ENCODE measurements at places on chromosomes 6 and 20.

DNA sequence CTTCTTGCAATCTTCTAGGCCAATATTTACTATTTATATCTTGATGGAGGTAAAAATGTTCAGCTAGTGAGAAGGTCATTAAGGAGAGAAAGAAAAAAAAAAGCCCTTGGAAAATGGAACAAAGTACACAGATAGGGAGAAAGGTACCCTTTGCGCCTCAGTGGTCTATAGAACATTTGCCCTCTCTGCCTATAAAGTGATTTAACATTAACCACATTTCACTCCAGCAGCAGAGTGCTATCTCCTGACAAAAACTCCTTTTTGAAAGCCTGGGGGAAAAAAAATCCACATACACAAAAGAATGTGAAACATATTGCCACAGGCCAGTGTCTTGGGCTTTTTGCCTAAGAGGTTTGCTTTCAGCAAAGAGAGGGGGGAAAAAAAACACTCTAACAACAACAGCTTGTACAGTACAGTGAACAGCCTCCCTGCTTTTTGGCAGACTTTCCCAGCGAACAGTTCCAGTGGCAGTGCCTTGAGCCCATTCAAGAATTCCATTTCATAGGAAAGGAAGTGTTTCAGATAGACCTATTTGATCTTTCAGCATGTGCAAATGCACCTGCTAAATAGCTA, 695 bp downstream of the ARHGAP18 start:
- DNase-seq: no peak

DNA sequence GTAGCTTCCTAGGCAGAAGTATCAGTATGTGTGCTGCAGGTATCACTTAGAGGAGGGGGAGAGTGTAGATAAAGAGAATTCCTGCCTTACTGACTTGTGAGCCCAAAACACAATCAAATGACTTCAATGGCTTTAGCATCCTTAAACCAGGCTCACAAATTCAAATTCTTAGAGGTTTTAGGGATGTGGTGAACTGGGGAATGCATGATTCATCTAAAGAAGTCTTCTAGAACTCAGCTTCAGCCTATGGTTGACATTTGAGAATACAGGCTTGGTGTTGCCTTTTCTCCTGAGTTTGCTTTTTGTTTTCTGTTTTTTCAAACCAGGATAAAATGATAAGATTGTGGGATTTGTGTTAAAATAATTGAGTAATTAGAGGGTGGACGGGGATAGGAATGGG, 14.4 kb downstream of the SNRPC start:
- no peak for DNase-seq

DNA sequence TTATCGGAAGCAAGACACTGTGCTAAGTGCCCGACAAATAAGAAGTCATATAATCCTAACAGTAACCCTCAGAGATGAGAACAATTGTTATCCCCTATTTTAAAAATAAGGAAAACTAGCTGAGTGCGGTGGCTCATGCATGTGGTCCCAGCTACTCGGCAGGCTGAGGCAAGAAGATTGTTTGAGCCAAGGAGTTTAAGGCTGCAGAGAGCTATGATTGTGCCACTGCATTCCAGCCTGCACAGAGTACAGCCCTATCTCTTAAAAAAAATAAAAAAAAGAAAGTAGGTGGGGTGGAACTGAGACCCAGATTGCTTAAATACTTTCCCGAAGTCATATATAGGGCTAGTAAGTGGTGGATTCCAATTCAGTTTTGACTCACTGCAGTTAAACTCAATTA, 84.7 kb downstream of the UST start:
- DNase-seq: no peak

- DNase-seq: no peak
These were observed 19.5 kb downstream of the LRRN4 start for GRCh38 chr20:6034134-6034969.

DNA sequence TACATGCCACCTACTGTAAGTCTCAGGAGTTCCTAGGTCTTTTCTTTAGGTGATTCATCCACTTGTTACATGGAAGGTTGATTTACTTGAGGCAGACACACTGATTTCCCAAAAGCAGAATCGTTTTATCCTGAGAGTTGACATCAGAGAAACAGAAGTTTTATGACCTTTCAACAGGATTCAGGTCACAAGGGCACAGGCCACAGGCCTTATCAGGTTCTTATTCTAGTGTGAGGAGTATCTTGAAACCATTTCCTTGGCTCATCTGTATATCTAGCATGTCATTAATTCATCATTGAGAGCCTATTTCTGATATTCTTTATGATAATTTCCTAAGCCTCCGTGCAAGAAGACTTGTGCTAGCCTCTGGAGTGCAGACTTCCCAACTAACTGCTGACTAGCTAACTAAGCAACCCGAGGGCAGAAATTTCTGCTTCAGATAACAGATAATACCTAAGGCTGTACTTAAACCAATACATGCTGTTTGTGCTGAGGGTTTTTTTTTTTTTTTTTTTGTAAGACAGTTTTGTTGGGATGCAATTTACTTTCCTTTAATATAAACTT, 44.9 kb upstream of the RFPL4B start:
- no peak for DNase-seq

GRCh38 chr20:50153500-50154377, at the start of gene PEDS1:
Gene PEDS1, minus strand, starts transcription at chr20:50153723. Its CDS starts 86 bp downstream, at chr20:50153637.
- peak; percentile 54 for DNase-seq

DNA sequence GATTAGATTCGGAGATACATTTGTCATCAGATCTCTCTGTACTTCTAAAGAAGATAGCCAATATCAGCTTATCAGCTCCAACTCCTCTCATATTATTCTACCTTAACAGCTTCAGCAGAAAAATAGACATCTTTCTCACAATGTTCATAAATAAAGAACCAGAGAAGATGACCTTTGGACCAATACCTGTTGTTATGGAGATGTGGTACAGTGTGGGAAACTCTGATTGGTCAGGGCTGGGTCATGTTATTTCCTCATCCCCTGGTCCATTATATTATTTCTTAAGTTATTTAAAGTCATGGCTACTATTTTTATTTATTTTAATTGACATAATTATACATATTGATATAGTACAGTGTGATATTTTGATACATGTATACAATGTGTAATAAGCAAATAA, 35.9 kb upstream of the POLR1H start:
- no peak for DNase-seq

DNA sequence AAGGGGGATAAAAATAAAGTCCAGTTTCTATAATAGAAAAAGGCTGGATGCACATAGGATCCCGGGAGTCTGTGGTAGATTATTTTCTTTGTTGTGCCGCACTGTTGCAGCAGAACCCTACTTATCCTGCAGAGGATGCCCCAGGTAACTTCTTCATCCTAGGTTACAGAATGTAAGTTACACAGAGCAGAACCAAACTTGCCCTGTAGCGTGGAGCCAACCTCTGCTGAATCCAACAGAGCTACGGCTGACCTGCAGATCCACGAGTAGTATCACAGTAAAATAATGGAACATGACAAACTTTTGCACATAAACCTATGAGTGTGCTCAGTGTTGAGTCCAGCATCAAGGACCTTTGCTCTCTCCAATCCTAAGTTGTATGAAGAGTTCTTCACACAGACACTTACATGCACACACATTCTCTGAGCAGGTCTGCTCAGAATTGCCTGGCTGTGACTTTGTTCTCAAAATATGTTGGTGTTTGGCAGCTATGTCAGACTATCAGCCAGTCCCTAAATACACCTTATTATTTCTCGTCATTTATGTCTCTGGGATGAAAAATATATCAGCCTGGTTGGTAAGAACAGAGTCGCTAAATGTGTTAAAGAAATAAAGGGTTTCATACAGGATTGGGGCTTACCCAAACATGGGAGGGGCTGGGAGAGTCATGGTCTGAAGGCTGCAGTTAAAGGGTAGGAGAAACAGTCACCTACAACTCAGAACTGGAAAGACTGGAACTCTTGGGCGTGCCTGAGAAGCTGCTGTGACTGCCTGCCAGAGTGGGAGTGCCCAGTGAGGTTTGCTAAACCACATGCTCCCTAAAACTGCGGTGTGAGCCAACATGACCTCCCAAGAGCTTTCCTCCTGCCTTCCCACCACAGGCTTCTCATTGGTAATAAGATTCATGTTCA, 165.1 kb upstream of the SLC24A3 start:
- DNase-seq: no peak

GRCh38 chr20:32544260-32544722, 40.8 kb downstream of the NOL4L start:
- DNase-seq: no peak

DNA sequence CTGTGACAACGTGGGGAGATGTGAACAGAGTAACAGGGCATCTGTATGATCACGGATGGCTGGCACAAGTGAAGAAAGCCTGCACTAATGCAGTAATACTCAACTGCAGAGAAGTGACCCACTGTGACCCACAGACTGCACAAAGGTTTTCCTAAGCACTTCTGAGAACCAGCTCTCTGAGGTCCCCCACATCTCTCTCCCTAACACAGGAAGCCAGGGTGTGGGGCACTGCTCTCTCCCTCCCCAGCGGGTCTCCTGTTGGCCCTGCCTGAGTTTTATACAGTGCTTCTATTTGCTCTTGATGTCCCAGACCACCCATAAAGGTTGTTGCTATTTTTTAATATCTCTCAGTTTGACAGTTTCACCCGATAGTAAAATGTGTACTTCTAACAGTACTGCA, 11.3 kb downstream of the APMAP start:
- DNase-seq: no peak

- no peak for DNase-seq
These were observed 1.1 kb upstream of the JPH2 start for GRCh38 chr20:44187772-44188709.

DNA sequence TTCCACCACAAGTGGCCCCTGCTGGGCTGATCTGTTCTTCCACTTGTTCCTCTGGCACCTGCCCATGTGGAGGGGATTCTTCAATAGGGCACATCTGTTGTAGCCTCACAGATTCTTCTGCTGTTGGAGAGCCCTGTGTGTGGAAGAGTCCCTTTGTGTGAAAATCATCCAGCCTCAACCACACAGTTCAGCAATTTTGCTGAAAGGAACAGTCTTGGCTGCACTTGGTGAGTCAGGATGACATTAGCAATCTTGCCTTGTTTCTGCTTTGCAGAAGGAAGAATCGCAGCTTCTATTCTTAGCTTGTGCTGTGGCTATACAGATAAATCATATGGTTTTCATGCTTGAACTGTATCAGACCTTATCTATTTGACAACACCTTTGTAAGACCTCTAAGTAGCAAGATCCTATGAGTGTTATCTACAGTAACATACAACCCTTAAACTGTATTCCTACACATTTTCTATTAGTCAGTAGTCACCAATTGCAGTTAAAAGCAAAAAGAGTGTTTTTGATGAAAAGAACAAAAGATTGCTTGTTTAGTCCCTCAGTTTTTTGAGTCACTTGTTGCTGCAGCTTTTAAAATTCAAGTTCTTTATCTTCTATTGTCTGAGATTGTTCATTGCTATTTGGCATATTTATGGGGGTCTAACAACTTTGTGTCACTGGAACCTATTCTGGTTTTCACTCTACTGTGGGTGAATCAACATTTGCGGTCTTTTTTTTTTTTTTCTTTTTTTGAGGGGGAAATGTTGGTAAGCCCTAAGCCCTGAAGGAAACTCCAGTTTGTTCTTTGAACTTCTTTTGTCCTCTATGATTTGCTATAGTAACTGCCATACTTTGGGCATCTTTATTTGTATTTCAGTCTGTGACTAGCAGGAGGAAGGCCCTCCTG, 231.6 kb downstream of the TFAP2B start:
- no peak for DNase-seq

DNA sequence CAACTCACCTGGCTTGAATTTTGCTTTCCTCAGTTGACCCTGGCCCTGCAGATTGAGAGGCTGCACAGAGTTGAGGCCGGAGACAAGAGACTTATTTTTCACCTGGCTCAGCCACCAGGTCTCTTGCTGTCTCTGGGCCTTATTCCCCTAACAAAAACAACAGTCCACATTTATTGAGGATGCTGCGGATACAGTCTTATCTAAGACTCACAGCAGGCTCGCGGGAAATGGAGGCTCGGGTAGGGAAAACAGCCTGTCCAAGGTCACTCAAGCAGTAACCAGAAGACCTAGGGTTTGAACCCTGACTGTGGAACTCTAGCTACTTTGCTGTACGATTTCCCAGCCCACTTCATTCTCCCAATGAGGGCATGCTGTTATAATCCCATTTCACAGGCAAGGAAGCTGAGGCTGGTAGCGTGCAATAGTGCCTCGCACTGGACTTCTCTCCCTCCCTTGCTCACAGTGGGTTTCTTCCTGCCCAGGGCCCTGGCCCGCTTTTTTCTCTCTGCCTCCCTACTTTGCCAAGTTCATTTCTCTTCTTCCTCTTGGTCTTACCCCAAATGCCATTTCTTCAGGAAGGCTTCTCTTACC, 57.7 kb downstream of the RBM38 start:
- DNase-seq: no peak

DNA sequence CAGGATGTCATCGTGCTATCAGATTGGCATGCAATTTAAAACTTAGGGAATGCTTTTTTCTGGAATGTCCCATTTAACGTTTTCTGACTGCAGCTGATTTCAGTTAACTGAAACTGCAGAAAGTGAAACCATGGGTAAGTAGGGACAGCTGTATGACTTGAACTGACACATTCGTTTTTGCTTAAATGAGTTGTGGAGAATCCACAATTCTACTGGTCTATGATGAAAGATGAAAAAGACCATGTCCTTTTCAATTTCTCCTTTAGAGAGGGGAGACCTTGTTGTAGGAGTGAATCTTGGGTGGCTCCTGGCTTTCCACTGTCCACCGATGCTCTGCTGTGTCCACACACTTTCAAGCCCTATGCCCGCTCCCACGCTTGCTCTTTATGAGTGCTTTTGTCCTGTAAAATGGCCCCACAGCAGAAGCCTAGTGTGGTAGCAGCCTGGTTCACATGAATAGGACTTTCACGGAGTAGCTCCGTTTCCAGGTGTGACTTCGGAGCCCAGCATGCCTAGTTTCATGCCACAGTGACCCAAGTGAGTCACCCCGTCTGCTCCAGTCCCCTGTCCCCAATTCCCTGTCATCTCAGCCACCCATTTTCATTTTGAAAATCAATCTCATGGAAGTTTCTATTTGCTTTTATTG, 21.9 kb downstream of the DYNLT1 start:
- no peak for DNase-seq

- no peak for DNase-seq
These were observed 10.3 kb upstream of the PRSS16 start for GRCh38 chr6:27237089-27237803.

- DNase-seq: no peak
These were observed 20.6 kb upstream of the ZBTB24 start for GRCh38 chr6:109503327-109504224.

GRCh38 chr20:42274986-42275385, 656.8 kb upstream of the CHD6 start:
- DNase-seq: no peak

- no peak for DNase-seq
These were observed 23.1 kb upstream of the LAMP5 start for GRCh38 chr20:9491324-9491723.

DNA sequence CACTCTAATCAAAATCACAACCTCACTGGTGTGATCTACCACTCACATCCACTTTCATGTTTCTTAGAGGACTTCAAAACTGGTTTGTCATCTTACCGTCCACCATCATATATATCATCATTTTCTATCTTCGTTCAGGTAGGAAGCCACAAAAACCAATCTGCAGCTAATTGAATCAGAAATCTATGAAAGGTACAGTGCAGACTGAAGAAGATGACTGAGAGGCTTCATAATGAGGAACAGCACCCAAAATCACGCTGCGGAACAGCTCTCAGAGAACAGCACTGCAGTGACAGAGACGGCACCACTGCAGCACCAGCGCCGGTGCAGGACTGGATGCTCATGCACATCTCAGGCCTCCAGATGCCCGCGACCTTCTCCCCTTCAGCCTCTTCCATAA, 13.0 kb downstream of the GMDS start:
- no peak for DNase-seq

- no peak for DNase-seq
These were observed 831.0 kb downstream of the C6orf118 start for GRCh38 chr6:164478426-164478825.

- DNase-seq: no peak
These were observed 33.6 kb downstream of the COL20A1 start for GRCh38 chr20:63326314-63327230.

- DNase-seq: no peak
These were observed 936.7 kb upstream of the CITED2 start for GRCh38 chr6:140311146-140311545.

All from esophagus squamous epithelium (tissue), 5 donors.